Activated naive CD4-positive, alpha-beta T cell (primary cell): ENCODE measurements at places on chromosomes 16 and 17.

DNA sequence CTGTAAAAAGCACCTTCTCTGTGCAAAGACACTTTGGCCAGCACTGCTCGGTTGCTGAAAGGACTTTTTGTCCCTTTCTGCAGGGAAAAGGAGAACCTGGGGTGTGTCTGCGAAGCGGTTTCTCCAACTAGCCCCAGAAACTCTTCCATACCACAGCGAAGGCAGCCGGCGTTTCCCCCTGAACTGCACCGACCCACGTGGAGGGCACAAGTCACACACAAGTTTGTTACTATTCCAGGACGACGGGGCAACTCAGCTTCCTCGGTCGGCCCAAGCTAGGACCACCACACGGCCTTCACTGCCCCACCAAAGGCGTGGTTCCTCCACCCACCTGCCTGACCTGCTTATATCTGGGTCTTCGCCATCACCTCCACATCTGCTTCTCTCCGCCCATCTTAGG, 1.9 kb downstream of the RTN4RL1 start:
- DNase-seq = no peak

DNA sequence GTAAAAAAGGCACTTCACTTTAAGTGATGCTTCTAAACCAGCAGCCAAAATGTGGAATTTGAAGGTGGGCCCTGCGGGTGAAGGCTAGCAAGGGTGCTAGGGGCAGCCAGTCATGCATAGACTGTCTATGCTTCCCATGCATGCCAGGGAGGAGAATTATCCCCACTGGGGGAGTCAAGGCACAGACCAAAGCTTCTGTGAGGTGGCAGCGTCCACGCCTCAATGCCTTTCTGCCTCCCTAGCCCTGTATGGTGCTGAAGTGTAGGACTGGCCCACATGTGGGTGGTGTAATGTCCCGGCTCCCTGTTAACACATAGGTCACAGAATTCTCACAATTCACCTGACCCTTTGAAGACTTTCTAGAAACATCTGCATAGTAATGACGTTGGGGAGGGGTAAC, 1.9 kb downstream of the HS3ST2 start:
- DNase-seq = no peak

DNA sequence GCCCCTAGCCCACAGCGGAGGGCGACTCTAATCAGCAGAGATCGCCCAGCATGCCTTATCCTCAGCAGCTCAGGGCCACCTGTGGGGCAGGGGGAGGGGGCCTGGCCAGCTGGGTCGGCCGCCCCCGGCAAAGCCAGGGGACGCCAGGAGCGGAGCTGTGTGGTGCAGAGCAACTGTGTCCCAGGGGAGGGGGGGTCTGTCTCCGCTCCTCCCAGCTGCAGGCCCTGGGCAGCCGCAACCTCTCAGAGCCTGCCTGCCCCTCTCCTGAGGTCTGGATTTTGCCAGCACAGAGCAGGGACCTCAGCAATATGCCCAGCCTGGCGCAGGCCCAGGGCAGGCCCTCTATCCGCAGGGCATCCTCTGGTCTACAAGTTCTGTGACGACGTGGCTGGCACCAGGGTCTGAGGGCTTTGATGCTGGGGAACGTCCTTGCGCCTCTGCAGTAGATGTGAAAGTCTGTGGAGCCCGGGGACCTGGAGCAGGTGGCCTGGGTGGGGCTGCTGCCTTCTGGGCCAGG, 36.5 kb upstream of the SLC38A10 start:
- no peak for DNase-seq

DNA sequence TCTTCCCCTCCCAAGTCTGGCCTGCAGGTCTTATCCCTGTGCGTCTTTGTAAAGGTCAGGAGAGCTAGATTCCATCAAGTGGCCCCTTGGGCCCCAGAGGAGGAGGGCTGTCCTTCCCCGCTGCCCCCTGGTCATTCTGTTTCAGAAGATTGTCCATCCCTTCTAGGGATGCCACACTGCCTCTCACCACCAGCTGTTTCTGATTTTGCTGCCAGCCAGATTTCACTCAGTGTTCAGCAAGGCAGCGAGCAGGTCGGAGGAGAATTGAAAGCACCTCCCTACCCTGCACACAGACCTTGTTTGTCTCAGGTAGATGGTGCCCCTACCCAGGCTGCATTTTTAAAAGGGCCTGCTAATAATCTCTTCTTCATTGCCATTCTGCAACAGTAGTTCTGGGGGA, 21.7 kb upstream of the NAT9 start:
- DNase-seq = no peak

- DNase-seq = no peak
Observed at GRCh38 chr16:84810518-84811273, 9.1 kb upstream of the CRISPLD2 start.

- DNase-seq = no peak
Observed at GRCh38 chr16:69526831-69527655, 38.7 kb upstream of the NFAT5 start.
